ENCODE measurements at places on chromosomes 12 and 14.
A peak's percentile ranks its signal among the peaks of the same experiment; 100 is the strongest.

DNA sequence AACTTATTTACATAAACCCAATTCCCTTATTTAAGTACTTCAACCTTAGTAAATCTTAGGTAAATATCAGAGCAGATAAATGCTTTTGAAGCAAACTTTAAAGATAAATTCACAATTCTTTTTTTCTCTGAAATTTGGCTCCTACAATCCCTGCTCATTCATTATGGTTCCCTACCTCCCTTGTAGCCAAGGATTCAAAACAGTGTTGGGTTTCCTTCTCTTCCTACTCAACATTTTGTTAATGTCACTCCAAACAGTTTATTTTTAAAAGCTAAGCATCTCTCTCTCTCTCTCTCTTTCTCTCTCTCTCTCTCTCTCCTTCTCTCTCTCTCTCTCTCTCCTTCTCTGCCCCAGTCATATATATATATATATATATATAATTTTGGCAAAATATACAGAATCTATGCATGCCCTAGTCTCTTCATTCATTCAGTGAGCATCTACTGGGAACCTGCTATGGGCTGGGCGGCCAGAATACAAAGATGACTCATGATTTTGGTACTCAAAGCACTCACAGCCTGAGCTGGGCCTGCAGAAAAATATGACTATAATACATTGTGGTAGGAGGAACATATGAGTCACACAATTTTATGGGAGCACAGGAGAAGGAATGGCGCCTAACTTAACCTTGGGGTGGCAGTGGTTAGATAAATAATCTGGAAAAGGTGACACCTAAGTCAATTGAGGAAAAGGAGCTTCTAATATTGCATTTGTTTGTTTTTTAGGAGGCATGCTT, 123.7 kb upstream of the DHRS4 start:
- no peak for DNase-seq

- DNase-seq: no peak
Observed at GRCh38 chr12:75764091-75764841, 252.9 kb upstream of the KRR1 start.

GRCh38 chr12:113898466-113898865, 67.7 kb downstream of the RBM19 start:
- no peak for DNase-seq

GRCh38 chr14:54688229-54688628, 121.3 kb downstream of the SAMD4A start:
- no peak for DNase-seq

DNA sequence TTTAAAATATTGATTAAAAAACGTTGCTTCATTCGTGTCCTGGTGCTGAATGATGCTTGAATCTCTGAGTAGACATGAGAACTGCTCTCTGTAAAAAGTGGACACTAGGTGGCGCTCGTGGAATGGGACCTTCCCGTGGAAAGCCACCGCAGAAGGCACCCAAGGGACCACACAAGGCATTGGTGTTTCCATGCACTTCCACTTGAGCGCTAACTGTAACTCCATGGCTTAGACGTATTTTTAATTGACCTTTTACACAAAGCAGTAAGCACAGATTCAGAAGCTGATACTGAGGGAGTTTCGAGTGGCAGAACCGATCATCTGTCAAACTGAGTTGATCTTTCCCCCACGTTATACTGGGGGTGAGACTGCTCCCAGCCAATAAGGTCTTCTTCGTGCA, 135.3 kb downstream of the PRKCH start:
- DNase-seq: peak; percentile 69

GRCh38 chr14:55249423-55249822, 21.8 kb upstream of the FBXO34 start:
- no peak for DNase-seq

DNA sequence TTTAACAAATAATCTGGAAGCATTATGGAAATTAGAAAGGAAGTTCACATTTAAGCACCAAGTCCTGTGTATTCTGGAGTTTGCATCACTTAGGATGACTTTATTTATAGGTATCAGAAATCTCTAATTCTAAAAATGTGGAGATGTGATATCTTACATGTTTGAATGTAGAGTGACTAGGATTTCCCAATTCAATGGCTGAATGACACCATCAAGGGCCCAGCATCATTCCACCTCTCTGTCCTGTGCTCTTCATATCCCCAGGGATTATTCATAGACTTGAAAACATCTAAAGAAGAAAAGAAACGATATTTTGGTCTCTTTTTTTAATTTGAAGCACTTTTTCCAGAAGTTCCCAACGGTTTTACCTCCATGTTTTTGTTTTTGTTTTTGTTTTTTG, 15.2 kb upstream of the METAP2 start:
- no peak for DNase-seq

DNA sequence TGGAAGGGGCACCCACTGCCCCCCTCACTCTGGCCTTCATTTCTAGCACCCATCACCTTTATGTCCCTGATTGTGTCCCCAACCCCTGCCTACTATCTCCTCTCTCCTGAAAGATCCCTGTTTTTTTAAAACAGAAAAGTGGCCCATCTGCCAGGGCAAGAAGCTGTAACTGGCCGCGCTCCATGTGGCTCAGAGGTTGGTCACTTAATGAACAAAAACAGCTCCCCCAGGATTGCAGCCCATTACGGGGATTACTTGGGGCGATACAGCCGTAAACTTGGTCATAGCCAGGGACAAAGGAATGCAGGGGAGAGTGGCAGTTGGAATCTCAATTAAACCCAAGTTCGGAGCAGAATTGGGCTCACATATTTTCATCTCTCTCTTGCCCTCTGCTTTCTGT, 34.8 kb upstream of the VSX2 start:
- no peak for DNase-seq

DNA sequence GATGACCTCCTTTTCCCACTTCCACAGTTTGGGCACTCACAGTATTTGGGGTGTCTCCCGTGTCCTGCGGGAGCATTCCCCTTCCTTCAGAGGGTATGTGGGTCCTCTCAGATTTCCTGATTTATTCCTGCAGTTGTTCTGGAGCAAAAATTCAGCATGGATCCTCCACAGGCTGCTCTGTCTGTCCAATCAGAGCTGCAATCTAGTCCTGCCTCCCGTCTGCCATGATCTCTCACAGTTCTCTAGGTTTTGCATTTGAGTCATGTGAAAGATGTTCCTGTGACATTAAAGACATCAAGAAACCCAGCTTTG, 435.9 kb downstream of the TMTC2 start:
- no peak for DNase-seq

- DNase-seq: no peak
Observed at GRCh38 chr12:82176026-82176425, 182.2 kb downstream of the CCDC59 start.

- DNase-seq: no peak
Observed at GRCh38 chr14:58738189-58738836, 100.6 kb downstream of the DACT1 start.

DNA sequence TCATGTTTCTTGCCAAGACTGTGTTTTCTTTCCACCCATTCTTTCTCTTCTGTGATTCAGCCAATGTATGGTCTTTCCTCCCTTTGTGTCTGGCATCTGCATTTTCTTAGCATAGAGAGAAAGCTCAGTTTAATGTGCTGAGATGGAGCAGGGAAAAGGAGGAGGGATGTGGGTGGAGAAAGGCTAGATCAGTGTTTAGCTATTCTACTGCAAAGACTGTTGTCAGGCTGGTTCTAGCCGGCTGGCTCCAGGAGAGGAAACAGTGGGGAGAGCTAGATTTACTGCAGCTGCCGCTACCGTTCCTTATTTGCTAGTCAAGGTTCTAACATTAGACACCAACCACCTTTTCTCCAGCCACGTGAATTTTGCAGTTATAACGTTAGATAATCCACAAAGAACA, 5.2 kb upstream of the RIMKLB start:
- peak; percentile 58 for DNase-seq

GRCh38 chr14:70934502-70935134, 27.4 kb downstream of the PCNX1 start:
- no peak for DNase-seq

- DNase-seq: no peak
Observed at GRCh38 chr14:69685218-69685616, 73.8 kb downstream of the SUSD6 start.

- DNase-seq: no peak
Observed at GRCh38 chr12:11607313-11608081, 42.0 kb upstream of the ETV6 start.

DNA sequence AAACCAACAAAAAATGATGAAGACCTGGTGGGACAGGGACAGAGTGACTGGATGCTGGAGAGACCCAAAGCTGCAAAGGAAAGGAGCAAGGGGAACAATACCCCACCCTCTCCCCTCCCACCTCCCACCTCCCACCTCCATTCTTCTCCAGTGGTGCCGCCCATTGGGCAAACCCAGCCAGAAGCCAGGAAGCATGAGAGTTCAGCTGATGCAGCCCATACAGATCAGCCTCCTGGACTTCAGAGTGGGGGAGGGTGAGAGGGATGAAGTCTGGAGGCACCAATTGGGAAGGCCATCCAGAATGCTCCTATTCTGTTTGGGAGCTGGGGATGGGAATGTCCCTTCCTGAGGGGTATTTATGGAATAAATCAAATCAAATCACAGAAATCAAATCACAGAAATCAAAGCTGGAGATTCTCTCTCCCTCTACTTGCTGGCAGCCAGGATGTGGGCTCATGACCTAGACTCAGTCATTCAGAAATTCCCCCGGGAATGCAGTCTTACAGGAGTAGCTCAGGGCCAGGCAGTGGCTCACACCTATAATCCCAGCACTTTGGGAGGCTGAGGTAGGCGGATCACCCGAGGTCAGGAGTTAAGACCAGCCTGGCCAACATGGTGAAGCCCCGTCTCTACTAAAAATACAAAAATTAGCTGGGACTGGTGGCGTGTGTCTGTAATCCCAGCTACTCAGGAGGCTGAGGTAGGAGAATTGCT, 31.1 kb downstream of the IRF2BPL start:
- no peak for DNase-seq

DNA sequence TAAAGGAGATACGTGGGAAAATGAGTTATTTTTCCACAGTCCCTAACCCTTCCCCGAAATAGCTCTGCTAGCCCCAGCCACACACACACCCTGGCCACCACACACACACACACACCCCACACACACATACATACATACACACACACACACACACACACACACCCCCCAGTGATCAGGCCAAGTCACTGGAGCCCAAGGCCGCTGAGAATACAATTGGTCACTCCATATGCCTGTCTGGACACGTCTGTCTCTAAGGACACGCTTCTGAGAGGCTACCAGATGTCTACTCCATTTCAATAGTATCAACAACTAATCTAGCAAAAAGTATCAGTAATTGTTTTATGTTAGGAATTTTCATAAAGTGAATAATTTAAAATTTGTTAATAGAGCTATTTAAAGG, 13.0 kb upstream of the DIABLO start:
- no peak for DNase-seq

GRCh38 chr14:93655078-93655750, 133.1 kb downstream of the PRIMA1 start:
- peak; percentile 52 for DNase-seq

DNA sequence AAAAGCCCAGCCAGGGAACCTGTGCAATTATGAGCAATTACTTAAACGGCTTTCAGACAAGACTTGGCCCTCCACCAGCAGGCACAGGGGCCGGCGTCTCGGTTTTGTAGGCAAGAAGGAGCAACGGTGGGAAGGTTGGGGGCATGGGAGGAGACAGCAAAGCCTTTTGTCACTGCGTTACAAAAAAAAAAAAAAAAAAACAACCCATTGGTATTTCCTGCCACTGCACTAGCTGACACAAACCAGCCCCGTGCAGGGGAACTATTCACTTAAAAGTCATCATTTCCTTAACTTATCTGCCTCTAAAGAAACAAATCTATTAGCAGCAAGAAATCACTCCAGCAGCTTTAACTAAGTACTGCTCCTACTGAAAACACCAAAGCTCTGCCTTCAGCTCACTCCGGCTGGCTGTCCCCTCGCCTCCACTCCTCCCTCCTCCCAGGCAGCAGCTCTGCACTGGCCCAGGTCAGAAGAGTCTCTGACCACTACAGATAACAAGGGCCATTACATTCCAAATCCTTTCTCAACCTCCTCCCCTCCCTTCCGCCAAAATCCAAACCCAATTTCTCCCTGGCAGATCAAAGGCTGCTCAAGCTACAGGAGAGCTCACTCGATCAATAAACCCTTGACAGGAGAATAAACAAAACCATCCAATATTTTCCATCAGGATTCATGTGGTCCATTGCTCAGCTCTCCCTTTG, 105.2 kb upstream of the CDKN3 start:
- peak; percentile 8 for DNase-seq

- DNase-seq: no peak
Observed at GRCh38 chr12:45933504-45933903, 56.9 kb downstream of the SCAF11 start.

DNA sequence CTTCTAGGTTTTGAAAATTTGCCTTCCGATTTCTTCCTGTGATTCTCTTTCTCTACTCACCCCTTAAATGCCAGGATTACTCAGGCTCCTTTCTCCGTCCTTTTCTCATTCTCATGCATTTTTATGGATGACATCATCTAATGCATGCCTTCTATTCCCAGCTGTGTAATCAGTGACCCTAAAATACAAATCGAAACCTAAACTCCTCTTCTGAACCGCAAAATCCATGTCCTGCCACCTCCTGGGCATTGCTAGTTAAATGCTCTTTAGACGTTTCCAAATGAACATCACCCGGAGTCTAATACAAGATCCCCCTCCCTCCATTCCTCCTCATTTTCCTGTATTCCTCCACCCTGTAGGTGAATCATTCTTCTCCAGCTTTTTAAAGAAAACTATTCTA, 1703.1 kb upstream of the FLRT2 start:
- DNase-seq: no peak

- peak; percentile 23 for DNase-seq
Observed at GRCh38 chr12:124750787-124751471, 112.7 kb downstream of the SCARB1 start.

DNA sequence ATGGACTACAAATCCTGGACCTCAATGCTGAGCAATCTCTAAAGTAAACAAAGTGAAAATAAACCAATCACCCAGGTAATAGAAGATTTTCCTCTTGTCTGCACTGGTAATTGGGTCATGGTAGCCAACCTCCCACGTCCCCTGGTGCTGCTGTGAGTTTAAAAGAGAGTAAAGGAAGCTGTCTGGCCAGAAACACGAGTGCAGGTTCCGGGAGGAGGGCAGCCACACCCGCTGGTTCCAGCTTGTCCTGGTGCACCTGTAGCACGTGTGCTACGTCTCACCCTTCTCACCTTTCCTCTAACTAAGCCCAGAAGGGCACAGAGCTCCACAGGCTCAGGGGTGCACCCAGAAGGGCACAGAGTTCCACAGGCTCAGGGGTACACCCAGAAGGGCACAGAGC, 5.4 kb downstream of the CRACR2A start:
- no peak for DNase-seq

DNA sequence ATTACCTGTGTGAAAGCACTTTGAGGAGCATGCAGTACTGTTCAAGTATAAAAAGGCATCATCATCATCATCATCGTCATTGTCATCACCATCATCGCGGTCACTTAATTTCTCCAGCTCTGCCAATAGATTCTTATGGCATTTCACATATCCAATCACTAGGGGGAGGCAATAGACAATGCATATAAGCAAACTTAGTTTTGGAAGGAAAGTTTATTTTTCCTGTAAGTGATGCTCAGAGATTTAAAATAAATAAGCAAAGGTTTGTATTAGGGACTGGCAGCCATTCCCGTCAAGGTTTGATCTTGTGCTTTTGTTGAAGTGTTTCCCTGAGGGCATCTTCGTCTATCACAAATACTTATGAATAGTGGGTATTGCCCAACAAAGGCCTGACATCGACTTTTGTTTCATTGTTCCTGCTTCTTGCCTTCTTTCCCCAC, 127.4 kb downstream of the KTN1 start:
- no peak for DNase-seq

- no peak for DNase-seq
Observed at GRCh38 chr14:104292084-104292970, 153.9 kb downstream of the KIF26A start.
